Hypothalamus (tissue), 51 donors: ENCODE measurements at places on chromosomes 12 and 14.

GRCh38 chr12:2372735-2373134 is 319.9 kb downstream of the CACNA1C start:
- no peak for DNase-seq

GRCh38 chr14:77763978-77764377 is 3.0 kb upstream of the SNW1 start:
- DNase-seq = no peak

DNA sequence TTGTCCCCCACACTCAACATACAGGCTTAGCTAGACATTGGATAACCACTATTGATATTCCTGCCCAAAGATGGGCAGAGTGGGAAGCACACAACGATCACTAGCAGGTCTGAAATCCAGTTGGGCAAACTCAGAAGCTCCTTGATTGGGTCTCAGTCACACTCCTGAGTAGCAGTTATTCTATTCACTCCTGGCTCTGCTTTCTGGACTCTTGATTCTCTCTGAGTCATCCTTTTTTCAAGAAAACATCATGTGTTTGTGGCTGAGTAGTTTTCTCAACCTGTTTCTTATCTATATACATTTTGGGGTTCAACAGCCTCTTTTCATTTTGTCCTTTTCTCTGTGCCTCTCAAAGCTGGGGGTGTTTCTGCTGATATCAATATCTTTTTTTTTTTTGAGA is 46.0 kb upstream of the MANSC4 start:
- no peak for DNase-seq

- no peak for DNase-seq
Measured at GRCh38 chr12:107468182-107468581, 217.4 kb upstream of the PWP1 start.

DNA sequence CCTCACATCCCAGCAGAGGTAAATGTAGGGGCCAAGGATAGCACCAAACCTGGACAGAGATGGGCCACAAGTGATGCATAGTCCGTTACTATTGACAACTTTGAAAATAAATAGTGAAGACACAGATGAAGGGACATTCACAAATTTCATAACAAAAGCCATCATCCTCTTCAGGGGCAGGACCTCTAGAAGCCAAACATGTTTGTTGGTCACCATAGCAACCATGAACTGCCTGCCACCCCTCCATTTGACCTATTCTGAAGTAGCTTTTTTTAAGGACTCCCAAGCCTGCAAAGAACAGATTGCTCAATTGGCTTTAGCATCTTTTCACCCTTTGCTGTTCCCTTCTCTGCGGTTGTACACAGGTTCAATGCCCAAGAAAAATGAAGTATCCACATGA is 35.7 kb upstream of the MDM1 start:
- no peak for DNase-seq

GRCh38 chr14:99686557-99687283 is 2.6 kb downstream of the CYP46A1 start:
- DNase-seq = no peak

DNA sequence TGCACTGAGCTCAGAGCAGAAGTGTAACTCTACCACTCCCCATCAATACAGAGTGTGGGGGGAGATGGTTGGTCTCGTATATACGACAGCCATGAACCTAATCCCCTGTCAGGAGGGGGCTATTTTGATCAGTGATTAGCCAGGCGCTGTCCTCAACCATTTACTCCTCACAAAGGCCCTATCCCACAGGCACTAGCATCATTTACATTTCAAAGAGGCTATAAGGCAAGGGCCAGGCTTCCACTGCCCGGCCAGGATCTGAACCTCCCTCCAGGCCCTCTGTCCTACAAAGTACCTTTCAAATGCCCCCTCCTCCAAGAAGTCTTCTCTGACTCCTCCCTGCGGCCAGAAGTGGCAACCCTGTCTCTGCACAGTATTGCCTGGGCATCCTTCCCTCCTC is 74.7 kb downstream of the ITPK1 start:
- DNase-seq = no peak

GRCh38 chr12:197347-197746 is 16.6 kb downstream of the SLC6A12 start:
- DNase-seq = no peak

DNA sequence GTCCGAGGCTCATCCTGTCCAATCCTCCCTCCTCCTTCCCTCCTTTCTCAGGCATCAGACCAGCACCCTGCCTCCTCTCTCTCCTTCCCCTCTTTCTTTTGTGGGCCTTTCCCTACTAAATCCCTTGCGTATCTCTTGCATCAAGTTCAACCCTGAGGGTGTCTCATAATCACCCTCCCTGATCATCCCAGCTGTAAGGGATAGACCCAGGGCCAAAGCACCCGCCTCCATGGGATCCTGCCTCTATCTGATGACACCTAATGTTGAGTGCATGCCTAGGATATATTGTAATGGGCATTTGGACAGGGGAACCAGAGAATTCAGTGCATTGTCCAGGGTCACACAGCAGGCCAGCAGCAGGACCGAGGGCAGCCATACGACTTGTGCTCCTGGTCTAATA is 84.9 kb downstream of the PHETA1 start:
- no peak for DNase-seq

DNA sequence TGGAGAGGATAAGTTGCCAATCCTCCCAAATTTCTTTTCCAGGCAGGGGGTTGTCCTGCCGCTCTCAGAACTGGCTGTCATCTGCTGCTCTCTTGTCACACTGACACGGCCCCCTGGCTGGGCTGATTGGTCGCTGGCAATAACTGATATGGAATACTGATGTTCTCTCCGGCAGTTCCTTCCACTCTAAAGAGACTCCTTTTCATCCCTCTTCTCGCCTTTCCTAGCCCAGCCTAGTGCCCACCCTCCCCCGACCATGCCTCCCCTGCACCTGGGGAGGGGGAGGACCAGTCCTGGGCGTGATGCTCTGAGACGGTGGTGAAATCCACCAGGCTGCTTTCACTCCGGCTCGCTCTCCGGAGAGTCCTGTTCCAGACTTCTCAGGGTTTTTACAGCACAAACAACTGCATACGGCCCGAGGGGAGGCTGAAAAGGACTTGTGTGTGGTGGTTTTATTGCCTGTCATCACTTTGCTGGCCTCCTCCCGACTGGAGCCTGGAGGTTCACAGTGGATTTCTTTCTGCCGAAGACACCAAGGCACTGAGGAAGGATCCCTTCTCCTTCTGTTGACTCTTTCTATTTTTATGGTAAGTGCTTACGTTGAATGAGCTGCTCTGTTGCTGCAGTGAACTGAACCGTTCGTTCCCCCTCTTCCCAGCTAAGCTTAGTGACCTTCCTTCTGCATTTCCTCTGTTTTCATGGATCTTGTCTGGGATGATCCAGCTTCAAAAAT is at the start of gene ANO4:
ANO4 (plus strand) TSS at position 336 of the 733 bp plus-strand sequence. CDS start 107,010 bp downstream, outside the sequence.
- DNase-seq = peak; percentile 1

- no peak for DNase-seq
Measured at GRCh38 chr14:59474172-59474571, 9.0 kb upstream of the GPR135 start.

GRCh38 chr14:54147282-54147681 is 190.7 kb upstream of the BMP4 start:
- no peak for DNase-seq

- peak; percentile 36 for DNase-seq
Measured at GRCh38 chr12:1590221-1590979, 4.0 kb downstream of the FBXL14 start.

- no peak for DNase-seq
Measured at GRCh38 chr14:98185036-98185435, 1087.0 kb downstream of the BCL11B start.

GRCh38 chr14:24403294-24403998 is 4.6 kb downstream of the NYNRIN start:
- no peak for DNase-seq

DNA sequence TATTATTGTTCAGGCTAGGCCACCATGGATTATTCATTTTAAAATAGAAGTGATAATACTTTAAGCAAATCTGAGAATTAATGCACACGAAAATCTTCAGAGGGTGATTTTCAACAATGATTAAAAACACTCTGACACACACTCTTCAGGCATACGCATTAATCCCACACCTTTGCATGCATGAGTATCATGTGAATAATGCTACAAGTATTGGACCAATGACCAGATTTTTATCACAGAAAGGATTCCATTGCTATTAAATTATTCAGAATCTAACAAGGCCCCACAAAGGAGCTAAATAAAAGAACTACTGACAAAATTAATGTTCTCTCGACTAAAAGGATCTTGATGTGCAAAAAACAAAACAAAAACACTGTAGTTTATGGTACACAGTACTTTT is 11.1 kb downstream of the EPS8 start:
- no peak for DNase-seq

DNA sequence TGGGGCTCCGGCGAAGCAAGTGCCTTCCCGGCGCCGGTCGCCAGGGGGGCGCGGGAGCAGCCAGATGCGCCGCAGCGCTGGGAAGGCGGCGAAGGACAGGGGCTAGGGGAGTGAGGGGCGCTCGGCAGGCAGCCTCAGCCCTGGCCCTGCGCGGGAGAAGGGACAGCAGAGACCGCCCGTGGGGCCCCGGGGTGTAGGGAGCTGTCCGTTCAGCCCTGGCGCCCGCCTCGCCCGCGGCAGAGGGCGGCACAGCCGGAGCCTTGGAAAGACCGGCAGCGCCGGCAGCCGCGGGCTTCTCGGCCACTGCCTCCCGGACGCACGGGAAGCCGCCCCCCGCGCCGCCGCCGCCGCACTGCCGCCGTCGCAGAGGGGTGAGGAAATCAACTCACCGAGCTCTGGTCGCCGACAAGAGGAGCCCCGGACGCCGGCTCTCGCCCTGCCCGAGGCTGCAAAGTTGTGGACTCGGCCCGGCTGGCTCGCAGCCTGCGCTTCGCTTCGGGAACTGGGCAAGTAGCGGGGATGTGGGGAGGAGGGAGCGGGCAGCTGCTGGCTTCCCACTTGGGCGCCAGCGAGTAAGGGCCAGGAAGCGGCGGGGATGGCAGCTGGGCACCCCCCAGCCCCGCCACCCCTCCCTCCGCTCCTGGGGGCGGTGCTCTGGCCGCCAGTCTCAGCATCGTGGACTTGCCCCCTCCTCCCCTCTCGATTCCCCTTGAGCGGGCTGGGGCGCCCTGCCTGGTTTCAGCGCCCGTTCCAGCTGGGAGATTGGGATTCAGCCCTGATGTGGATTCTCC is at the start of gene ZDHHC22:
ZDHHC22 (minus strand) TSS at position 578 of the 791 bp plus-strand sequence. CDS start 2,053 bp downstream, outside the sequence.
- DNase-seq = no peak

DNA sequence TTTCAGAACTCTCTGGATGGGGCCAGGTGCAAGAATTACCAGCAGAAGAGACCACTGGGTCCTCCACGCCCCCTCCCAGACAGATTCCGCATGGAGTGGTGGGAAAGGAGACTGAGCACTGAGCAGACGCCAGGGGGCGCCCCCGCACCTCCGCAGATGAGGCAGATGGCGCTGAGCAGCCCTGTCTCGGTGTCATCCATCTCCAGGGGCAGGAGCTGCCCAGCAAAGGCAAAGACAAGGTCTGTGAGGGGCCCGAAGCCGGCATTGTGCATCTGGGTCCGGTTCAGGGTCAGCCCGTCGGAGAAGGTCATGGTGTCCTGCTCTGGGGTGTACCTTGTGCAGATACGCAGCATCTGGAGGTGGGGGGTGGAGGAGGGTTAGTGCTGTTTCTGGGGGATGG is 6.3 kb upstream of the ITGB7 start:
- peak; percentile 88 for DNase-seq

- DNase-seq = no peak
Measured at GRCh38 chr14:64801800-64802199, 77.9 kb downstream of the SPTB start.

- DNase-seq = no peak
Measured at GRCh38 chr12:129941618-129942017, 37.8 kb upstream of the TMEM132D start.

DNA sequence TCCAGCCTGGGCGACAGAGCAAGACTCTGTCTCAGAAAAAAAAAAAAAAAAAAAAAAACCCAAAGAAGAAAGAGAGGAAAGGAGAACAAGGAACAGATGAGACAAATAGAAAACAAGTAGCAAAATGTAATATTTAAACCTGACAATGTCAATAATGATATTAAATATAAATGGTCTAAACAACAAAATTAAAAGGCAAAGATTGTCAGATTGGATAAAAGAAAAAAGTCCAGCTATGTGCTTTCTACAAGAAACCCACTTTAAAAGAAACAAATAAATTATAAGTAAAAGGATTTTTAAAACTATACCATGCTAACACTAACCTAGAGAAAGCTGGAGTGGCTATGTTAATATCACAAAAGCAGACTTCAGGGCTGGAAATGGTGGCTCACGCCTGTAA is 29.7 kb upstream of the APOF start:
- no peak for DNase-seq

GRCh38 chr14:56813143-56813551 is 2.9 kb upstream of the OTX2 start:
- DNase-seq = no peak

DNA sequence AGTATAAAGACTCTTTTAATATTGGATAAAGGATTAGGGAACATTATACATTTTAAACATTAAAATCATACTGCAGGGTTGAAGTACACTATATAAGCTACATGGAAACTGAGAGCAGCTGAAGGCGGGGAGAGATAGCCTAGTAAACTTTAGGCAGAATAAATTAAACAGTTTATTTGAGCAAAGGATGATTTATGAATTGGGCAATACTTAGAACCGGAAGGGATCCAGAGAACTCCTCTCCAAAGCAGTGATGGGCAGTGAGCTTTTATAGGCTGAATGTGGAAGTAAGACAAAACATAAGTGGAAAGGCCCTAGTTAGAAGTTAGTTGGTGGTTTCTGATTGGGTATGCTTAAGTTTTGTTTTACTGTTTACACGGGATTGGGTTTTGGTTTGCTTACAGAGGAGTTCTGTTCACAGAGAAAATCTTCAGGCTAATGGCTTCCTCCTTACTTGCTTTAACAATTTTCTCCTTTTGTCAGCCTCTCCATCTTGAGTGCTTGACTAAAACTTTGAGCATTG is 18.9 kb downstream of the LEMD3 start:
- DNase-seq = no peak

DNA sequence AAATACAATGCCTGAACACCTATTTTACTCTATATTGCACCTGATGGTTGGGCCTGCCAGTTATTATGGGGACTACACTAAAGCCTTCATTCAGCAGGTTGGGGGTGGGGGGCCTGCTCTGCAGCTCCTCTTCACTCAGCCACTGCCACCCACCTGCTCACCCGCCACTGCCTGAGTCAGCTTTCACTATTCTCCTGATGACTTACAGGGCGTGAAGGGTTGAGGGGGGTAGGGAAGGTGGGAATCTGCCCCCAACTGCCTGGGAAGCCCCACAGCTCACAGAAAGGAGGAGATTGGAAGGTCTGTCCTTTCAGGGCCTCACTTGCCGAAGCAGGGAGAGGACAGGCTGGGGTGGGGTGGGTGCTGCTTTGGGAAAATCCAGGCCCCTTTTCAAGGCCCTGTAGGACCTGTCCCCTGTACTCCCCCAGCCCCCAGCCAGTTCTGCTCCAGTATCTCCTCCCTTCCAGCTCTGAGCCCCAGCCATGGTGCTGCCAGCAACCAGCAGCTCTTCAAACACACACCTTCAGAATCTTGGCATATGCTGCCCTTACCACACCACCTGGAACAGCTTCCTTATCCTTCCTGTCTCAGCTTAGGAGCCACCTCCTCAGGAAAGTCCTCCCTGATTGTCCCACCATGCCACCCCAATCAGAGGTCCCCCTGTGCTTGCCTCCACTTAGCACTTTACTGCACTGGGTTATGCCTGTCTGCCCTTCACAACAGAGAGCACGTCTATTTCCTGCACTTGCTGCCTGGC is 33.1 kb downstream of the IRF2BPL start:
- no peak for DNase-seq

- no peak for DNase-seq
Measured at GRCh38 chr12:92995258-92995903, 66.3 kb upstream of the EEA1 start.
